ENCODE measurements at places on chromosomes 7 and 10.

DNA sequence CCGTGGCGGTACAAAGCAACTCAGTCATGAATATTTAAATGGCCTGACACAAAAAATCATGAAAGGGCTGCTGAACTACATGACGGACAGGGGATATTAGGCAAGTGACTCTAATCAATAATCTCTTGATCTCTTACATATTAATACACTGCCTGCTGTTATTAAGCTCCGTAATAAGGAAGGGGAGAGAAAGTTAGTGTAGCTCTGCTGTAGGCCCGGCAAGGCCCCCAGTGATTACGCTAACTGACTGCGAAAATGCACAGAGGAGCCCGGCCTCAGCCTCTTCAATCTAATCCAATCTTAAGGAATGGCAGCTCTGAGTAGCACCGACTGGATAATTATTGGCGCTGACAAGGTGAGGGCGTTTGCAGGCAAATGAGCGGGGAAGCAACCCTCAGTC lies 583.5 kb upstream of the MKI67 start:
- no peak for DNase-seq

GRCh38 chr10:49072166-49072885 lies 43.0 kb downstream of the VSTM4 start:
- no peak for DNase-seq

- DNase-seq: no peak
Measured at GRCh38 chr7:124791426-124791825, 25.8 kb upstream of the GPR37 start.

DNA sequence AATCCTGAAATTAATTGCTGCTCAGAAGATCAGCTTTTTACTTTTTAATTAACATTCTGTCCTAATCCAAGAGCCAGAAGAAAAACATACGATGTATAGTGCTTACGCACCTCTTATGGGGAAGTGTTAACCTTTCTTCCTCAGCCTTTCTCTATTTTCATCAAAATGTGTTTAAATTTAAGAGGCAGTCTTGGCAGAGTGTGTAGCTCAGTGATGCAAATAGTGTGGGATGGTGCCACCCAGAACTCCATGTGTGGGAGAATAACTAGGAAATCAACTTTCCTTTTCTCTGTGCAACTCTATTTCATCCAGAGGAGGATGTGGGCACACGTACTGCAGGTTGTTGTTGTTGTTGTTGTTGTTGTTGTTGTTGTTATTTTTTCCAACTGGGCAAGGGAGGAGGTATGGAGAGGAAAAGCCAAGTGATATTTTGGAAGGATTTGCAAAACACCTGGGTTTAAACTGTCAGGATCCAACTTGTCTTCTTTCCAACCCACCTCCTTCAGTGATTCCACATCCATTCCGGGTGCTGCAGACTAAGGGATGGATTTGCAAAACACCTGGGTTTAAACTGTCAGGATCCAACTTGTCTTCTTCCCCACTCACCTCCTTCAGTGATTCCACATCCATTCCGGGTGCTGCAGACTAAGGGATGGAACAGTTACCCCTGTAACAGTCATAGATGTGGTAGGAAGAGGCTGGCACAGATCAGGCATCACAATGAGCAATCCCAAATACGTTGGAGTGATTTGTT lies 19.8 kb downstream of the ELMO1 start:
- DNase-seq: no peak

GRCh38 chr10:3255075-3255474 lies 82.5 kb upstream of the PITRM1 start:
- no peak for DNase-seq

DNA sequence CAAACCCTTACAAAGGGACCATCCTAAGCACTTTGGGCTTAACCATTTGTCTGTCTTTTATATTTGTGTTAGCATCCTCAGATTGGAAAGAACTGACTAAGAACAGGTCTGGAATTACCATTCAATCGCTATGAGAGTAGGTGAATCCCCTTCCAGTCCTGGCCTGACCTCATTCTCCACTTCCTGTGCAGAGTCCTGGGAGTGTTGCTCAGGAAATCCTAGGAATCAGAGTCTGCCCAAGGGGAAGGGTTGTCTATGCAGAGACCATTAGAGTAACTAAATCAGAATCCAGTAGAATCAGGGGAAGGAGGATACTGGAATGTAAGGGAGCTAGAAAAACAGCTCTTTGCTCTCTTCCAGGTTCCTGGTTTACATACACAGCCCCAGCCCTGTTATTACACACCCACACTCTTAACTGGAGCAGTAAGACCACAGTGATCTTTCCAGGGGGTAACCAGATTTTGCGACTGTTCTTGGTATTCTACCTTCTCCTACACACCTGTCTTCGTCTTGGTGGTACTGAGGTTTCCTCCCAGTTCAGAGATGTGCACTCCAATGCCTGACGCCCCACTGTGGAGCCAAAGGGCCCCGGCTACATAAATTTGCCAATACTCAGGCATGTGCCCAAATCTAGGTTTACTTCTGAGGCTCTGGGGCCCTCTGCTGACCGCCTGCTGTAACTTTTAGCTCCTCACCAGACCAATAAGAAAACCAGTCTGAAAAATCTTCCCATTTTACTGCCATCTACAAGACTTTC lies 103.7 kb downstream of the RNF216 start:
- DNase-seq: peak; percentile 64

DNA sequence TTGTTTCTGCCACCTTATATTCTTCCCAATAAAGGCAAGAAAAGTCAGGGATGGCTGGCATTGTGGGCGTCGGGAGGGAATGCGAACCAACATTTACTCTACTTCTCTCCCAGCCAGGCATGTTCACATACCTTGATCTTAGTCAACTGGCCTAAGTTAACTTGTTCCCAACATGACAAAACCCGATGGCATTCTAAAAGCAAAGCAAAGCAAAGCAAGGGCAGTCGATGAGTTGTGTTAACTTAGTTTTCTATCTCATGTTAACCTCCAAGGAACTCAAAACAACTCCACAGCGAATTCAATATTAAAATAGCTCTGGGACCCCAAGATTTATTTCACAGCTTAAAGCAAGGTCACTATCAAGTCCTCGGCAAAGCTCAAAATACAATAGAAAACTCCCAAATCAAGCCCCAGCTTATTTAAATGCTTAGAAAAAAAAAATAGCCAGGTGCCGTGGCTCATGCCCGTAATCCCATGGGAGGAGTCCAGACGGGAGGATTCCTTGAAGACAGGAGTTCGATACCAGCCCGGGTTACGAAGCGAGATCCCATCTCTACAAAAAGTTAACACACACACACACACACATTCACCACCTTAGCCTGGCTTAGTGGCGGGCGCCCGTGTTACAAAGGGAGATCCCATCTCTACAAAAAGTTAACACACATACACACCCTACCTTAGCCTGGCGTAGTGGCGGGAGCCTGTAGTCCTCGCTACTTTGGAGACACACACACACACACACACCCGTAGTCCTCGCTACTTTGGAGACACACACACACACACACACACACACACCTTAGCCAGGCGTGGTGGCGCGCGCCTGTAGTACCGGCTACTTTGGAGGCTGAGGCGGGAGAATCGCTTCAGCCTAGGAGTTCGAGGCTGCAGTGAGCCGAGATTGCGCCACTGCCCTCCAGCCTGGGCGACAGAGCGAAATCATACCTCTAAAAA lies 901 bp upstream of the CCNY start:
- peak; percentile 54 for DNase-seq

DNA sequence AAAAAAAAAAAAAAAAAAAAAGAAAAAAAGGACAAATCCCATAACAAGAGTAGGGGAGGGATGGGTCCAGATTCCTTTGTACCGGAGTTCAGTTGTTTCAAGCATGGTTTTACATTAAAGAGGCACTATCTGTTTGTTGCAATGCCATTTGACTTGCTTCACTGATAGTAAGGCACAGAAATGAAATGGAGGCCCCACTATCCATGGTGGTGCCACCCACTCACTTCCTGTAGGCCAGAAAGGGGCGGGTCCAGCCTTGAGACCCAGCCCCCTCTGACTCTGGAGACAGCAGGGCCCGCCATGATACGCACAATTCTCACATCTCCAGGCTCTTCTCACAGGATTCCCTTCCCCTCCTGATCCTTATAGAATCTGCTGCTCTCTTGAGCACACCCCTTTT lies 100.0 kb downstream of the CLEC2L start:
- DNase-seq: no peak

- no peak for DNase-seq
Measured at GRCh38 chr10:74925291-74925690, 98.9 kb downstream of the KAT6B start.

GRCh38 chr7:74038194-74038961 lies 10.4 kb downstream of the ELN start:
- no peak for DNase-seq

- no peak for DNase-seq
Measured at GRCh38 chr7:20816372-20816959, 29.8 kb upstream of the SP8 start.

- DNase-seq: no peak
Measured at GRCh38 chr7:1235501-1236131, 2.9 kb downstream of the UNCX start.

- no peak for DNase-seq
Measured at GRCh38 chr10:132520177-132520811, 17.3 kb upstream of the INPP5A start.

- no peak for DNase-seq
Measured at GRCh38 chr7:31027161-31027965, 24.7 kb upstream of the ADCYAP1R1 start.

DNA sequence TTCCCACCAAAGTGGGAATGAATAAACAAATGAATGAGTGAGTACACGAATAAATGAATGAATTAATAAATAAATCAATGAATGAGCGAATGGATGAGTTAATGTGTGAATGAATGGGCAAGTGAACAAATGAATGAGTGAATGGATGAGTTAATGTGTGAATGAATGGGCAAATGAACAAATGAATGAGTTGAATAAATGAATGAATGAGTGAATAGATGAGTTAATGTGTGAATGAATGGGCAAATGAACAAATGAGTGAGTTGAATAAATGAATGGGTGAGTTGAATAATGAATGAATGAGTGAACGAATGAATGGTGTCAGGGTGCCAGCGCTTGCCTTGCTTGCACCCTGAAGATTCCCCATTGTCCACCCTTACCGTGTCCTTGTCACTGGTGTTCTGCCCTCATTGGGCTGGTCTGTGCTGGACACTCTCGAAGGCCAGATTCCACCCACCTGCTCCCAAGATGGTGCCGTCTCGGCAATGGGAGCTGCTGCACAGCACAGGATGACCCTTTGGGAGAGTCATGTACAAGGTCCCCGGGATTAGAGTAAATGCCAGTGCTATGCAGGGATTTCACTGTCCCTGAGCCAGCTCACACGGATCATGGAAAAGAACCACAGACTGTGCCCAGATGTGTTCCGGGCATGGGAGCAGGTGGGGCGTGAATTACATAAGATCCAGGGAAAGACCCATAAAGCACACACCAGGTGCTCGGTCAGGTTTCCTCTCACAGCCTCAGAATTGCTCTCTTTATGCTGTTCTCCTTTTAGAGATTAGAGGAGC lies 83.2 kb downstream of the CAMK1D start:
- no peak for DNase-seq

All from Caco-2 (cell line).